ENCODE measurements at places on chromosomes 7 and 10.

DNA sequence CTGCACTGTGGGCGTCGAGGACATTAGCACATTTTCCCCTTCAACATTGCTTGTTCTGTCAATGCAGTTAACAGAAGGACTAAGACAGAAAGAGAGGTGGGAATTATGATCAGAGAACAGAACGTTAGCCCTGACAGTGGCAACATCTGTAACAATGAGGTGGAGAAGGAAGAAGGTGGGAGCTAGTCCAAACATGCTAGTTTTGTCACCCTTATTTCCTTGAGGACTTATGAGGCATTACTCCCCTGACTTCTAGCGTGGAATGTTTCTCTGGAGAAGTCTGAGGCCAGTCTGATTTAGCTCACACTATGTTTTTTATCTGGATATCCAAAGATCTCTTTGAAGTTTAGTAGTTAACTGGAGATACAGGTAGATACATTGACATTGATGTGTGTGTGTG, 73.4 kb downstream of the ZMYND11 start:
- no peaks in the 10 kb centered on the region for H3K4me1 ChIP-seq
- no peaks in the 10 kb centered on the region for H3K36me3 ChIP-seq
- no peaks in the 10 kb centered on the region for H3K27me3 ChIP-seq
- H3K4me3 ChIP-seq = no peak overlapping the region
- DNase-seq = no peak

GRCh38 chr10:1230592-1231275, 174.5 kb downstream of the WDR37 start:
- no peak overlapping the region for H3K27ac ChIP-seq
- no peak for DNase-seq
- no peaks in the 10 kb centered on the region for H3K4me1 ChIP-seq
- H3K4me3 ChIP-seq = no peak overlapping the region
- no peaks in the 10 kb centered on the region for H3K27me3 ChIP-seq
- no peaks in the 10 kb centered on the region for H3K36me3 ChIP-seq

DNA sequence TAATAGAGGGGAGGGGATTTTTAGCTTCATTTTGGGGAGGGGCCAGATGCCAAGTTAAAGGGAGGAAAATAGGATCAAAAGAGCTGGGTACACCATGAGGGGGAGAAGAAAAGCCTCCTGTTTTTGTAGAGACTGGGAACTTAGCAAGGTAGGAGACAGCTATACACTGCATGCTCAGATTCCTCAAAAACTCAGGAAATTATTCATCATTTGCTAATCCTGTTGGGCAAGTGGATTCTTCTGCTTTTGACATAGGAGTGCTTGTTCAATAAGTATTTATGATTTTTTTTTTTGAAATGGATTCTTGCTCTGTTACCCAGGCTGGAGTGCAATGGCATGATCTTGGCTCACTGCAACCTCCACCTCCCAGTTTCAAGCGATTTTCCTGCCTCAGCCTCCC, 73.4 kb downstream of the LYZL2 start:
- no peak for DNase-seq
- H3K27me3 ChIP-seq = no peaks in the 10 kb centered on the region
- no peaks in the 10 kb centered on the region for H3K36me3 ChIP-seq
- peaks cover 10% of the 10 kb centered on the region for H3K4me1 ChIP-seq
- H3K27ac ChIP-seq = no peak overlapping the region
- no peak overlapping the region for H3K4me3 ChIP-seq

- no peaks in the 10 kb centered on the region for H3K36me3 ChIP-seq
- DNase-seq = no peak
- no peaks in the 10 kb centered on the region for H3K4me1 ChIP-seq
- H3K27ac ChIP-seq = no peak overlapping the region
- no peaks in the 10 kb centered on the region for H3K27me3 ChIP-seq
Measured at GRCh38 chr10:42690449-42691360, 52.3 kb upstream of the ZNF33B start.

DNA sequence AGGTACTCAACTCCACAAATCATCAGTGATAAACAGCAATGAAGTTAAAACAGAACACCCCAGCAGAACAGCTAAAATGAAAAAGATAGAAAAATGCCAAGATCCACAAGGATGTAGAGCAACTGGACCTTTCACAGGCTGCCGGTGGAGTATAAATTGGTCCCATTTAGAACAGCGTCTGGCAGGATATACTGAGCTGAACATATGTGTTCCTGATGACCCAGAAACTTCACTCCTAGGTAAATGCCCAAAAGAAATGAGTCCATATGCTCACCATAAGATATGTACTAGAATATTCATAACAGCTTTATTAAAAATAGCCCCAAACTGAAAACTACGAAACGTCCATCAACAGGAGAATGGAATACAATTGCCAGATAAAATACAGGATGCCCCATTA, 102.4 kb downstream of the OAT start:
- DNase-seq = no peak
- H3K36me3 ChIP-seq = no peaks in the 10 kb centered on the region
- no peaks in the 10 kb centered on the region for H3K4me1 ChIP-seq
